ENCODE measurements at places on chromosomes 2 and 18.
A peak's percentile ranks its signal among the peaks of the same experiment; 100 is the strongest.

DNA sequence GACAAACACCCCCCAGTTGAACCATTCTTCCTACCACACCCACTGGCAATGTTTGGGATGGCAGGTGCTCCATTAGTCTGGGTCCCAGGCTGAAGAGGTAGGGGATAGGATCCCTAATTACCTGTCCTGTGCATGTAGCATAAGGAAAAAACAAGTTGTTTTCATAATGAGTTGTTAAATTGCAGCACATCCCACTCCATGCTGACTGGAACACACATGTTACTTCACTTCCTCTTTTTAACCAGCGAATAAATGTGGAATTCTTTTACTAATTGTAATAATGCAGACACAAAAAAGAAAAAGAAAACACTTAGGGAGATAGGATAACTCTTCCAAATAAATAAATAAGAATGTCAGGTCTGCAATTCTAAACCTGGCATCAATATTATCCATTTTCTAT, 11.8 kb upstream of the CBLN2 start:
- no peaks in the 10 kb centered on the region for H3K36me3 ChIP-seq
- H3K27me3 ChIP-seq: no peaks in the 10 kb centered on the region
- no peak for DNase-seq
- no peak overlapping the region for H3K4me3 ChIP-seq
- no peaks in the 10 kb centered on the region for H3K4me1 ChIP-seq

DNA sequence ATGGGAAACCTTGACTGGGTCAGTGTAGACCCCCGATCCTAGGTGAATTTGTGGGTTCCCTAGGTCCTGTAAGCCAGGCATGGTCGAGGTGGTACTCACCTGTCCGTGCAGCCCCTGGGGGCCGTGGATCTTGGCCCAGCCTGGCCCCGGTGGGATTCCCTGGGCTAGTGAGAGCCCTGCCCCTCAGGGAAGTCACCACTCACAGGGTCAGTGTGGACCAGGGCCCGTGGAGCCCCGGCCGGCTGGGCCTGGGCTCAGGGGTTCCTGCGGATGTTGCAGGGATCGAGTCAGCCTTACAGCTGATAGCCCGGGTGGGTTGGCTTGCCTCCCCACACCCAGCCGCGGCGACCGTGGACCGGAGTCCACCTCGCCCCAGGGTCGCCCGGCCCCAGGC, 528 bp downstream of the ATG9A start:
- peaks cover 29% of the 10 kb centered on the region for H3K4me1 ChIP-seq
- H3K36me3 ChIP-seq: peaks cover 48% of the 10 kb centered on the region
- H3K27ac ChIP-seq: peak overlapping the region; percentile 97
- H3K4me3 ChIP-seq: peak overlapping the region; percentile 98
- no peaks in the 10 kb centered on the region for H3K27me3 ChIP-seq
- DNase-seq: no peak

GRCh38 chr2:35447215-35447614, 908.4 kb upstream of the CRIM1 start:
- no peak overlapping the region for H3K27ac ChIP-seq
- no peaks in the 10 kb centered on the region for H3K27me3 ChIP-seq
- no peak for DNase-seq

DNA sequence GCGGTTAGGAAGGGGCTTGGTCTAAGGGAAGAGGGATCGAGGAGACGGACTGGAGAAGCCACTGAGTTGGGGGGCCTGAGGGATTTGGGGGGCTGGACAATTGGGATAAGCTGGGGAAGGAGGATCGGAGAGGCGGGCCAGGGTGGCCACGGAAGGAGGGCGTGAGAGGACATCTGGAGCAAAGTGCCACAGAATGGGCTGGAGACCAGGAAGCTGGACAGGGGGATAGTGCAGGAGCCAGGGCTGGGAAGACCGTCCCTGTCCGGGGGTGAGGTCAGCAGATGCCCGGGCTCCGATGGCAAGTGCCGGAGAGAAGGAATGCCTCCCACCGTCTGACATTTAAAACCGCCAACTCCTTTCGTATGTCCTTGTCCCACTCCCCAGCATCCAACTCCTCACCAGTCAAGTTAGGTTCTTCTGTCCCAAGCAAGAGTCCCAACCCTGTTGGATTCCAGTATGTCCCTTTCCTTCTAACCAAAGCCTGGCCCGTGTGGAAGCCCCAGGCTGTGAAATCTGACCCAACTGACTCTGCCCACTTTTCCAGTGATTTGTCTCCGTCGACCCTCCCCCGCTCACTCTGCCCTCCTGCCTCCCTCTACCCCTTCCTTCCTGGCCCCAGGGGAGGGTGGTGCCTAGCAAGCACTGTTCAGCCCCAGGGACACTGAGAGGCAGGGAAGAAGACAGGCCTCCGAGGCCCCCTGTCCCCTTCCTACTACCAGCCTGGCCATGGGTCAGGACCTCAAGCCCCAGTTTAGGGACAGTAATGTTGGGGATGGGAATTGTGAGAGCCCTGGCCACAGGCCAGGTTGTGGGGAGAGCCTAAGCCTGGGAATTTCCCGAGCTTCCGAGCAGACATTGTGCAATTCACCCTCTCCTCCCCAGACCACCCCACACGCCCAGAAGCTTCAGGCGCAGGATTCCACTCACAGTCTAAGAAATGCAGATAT, 31.5 kb upstream of the TMBIM1 start:
- peak overlapping the region; percentile 75 for H3K27ac ChIP-seq
- DNase-seq: no peak
- H3K4me3 ChIP-seq: peak overlapping the region; percentile 61
- H3K27me3 ChIP-seq: no peaks in the 10 kb centered on the region

GRCh38 chr18:12891561-12891960, 7.5 kb upstream of the PTPN2 start:
- no peak for DNase-seq
- H3K27me3 ChIP-seq: peaks cover 10% of the 10 kb centered on the region
- no peak overlapping the region for H3K4me3 ChIP-seq
- no peaks in the 10 kb centered on the region for H3K4me1 ChIP-seq
- H3K27ac ChIP-seq: no peak overlapping the region
- H3K36me3 ChIP-seq: no peaks in the 10 kb centered on the region

DNA sequence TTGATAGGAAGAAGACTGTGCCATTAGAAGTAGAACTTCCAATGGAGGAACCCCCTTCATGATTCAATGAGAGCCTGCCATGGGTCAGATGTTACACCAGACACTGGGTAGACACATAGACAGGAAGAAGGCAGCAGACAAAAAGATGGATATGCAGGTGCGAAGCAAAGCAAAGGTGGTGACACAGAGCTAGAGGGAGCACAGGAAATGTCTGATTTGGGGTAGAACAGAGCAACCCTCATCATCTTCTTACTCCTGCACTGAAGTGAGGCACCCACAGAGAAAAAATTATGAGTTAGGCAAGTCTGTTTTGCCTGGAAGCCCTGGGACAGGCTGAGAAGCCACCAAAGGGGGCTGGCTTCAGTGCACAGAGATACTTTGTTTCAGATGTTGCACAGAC, 240.2 kb downstream of the ANAPC1 start:
- H3K27me3 ChIP-seq: no peaks in the 10 kb centered on the region
- DNase-seq: no peak
- H3K36me3 ChIP-seq: no peaks in the 10 kb centered on the region
- H3K4me3 ChIP-seq: no peak overlapping the region
- no peak overlapping the region for H3K27ac ChIP-seq

- no peak overlapping the region for H3K4me3 ChIP-seq
- H3K27ac ChIP-seq: no peak overlapping the region
- peaks cover 3% of the 10 kb centered on the region for H3K4me1 ChIP-seq
- no peaks in the 10 kb centered on the region for H3K27me3 ChIP-seq
Observed at GRCh38 chr2:148561389-148561788, 83.2 kb upstream of the EPC2 start.

DNA sequence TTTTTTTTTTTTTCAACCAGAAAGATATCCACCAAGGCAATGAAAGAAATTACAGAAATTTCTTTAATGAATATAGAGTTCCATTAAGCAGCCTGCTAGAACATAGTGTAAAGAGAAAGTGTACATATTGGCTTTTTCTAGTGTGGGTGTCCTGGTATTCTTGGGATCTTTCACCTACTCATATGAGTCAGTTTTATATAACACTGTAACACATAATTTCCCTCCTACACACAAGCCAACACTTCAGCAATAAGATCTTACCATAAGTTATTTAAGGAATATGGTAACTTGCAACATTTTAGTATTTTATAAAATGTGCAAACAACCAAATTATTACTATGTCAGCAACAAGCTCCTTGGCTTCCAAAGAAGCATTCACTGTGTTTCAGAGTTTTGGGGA, 59.9 kb downstream of the ZRANB3 start:
- H3K36me3 ChIP-seq: no peaks in the 10 kb centered on the region
- no peaks in the 10 kb centered on the region for H3K4me1 ChIP-seq
- no peak overlapping the region for H3K4me3 ChIP-seq
- DNase-seq: no peak
- no peaks in the 10 kb centered on the region for H3K27me3 ChIP-seq

- H3K4me1 ChIP-seq: no peaks in the 10 kb centered on the region
- H3K36me3 ChIP-seq: peaks cover 6% of the 10 kb centered on the region
- H3K27me3 ChIP-seq: no peaks in the 10 kb centered on the region
Observed at GRCh38 chr2:196291426-196291825, 120.0 kb upstream of the STK17B start.

- no peak overlapping the region for H3K4me3 ChIP-seq
- no peaks in the 10 kb centered on the region for H3K36me3 ChIP-seq
- H3K27me3 ChIP-seq: no peaks in the 10 kb centered on the region
- no peak for DNase-seq
Observed at GRCh38 chr2:128626760-128627511, 308.3 kb upstream of the HS6ST1 start.

GRCh38 chr2:106106622-106107508, 87.2 kb downstream of the UXS1 start:
- peaks cover 52% of the 10 kb centered on the region for H3K4me1 ChIP-seq
- DNase-seq: no peak
- H3K27ac ChIP-seq: no peak overlapping the region
- peaks cover 36% of the 10 kb centered on the region for H3K36me3 ChIP-seq
- no peak overlapping the region for H3K4me3 ChIP-seq
